Cortex of kidney (tissue), 1 donor: ENCODE measurements at places on chromosomes 4 and X.

DNA sequence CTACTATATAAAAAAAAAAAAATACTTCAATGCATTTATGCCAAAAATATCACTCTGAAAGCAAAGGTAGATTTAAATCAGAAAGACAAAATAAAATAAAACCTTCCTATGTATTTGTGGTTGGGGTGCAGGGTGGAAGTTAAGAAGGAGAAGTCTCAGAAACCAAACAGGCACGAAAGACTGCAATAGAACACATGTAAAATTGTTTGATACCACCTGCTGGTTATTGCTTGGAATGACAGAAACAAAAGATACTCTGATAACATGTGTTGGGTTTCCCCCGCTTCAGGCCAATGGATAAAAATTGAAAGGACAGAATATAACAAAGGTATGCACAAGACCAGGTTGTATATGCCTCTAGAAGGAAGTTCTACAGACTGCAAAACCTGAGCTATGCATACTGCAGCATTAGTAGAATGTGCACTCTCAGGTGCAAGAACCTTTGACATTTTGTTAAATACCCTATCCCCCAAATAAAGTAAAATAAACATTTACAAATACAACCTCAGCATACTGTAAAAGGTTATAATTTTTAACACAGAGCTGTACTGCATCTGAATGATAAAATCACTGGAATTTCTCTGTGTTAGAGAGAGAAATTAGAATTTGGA is 118.8 kb downstream of the GABRA2 start:
- DNase-seq: no peak

GRCh38 chrX:120452131-120452530 is 17.0 kb downstream of the LAMP2 start:
- no peak for DNase-seq

DNA sequence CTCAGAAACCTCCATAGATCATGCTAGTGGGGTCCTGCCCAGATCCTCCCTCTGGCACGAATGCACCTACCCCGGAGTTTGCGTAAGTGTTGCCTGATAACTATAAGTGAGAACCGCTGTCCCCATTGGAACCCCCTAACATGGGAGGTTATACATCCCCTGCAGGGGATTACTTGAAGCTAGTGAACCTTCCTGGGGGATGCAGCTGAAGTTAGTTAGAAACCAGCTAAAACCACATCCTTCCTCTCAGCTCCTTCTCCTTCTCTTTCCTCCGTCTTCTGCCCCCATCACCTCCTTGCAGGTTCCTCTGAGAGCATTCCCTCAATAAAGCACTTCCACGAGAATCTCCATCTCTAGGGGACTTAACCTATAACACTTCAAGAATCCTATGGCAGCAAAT is 95.0 kb downstream of the ZNF827 start:
- DNase-seq: no peak

DNA sequence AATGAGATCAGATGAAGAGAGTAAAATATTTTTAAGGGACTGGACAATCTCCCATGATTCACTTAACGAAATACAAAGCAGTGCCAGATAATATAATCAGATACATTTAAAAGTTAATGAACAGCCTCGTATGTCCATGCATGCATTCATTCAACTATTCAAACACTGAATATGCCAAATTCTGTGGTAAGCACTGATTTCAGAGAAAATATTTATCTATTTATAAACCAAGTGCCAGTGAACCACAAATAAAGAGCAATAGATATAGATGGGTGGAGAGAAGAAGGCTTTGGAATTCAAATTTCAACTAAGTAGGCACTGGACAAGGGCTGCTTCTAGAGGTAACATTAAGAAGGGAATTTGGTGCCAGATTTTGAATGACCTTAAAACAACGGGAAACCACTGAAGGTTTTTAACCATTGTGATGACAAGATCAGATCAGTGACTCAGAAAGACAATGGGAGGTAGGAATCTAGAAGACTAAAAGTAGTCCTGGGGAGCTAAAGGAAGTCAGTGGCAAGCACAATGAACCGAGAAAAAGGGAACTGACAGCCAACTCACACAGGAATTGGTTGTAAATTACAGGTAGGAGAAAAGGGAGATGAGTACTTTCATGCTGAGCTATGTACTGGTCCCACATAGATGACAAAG is 14.2 kb downstream of the ELOVL6 start:
- DNase-seq: no peak

DNA sequence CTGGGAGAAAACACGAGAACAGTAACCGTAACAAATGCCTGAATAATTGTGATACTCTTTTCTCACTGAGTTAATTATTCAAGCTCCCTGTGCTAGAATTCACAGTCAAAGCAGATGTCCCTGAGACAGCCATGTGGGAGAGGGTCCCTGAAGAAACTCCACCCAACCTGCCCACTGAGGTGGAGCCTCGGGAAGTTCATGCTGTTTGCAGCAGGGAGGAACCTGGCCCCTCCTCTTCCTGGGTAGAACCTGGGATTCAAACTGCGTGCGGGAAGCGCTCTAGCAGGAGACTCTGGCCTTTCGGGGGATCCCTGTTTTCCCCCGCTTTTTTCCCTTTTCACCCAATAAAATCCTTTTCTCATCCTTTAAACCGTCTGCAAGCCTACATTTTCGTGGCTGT is 20.2 kb upstream of the RHOH start:
- DNase-seq: no peak

DNA sequence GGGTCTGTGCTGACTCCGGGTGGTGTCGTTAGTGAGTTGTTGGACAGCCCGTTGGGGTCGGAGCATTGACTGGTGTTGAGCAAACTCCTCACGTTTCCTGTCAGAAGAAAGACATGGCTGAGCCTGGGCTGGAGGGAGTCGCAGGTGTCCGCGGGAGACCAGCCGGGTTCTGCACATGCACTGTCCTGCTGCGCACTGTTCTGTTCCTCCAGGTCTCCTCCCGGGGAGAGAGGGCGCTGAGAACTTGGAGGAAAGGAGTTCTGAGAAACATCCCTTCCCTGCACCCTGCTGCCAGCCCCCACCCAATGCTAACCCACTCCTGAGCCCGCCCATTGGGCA is 1.1 kb downstream of the ZNF141 start:
- DNase-seq: no peak

GRCh38 chr4:7863911-7864681 is 75.6 kb downstream of the AFAP1 start:
- no peak for DNase-seq

DNA sequence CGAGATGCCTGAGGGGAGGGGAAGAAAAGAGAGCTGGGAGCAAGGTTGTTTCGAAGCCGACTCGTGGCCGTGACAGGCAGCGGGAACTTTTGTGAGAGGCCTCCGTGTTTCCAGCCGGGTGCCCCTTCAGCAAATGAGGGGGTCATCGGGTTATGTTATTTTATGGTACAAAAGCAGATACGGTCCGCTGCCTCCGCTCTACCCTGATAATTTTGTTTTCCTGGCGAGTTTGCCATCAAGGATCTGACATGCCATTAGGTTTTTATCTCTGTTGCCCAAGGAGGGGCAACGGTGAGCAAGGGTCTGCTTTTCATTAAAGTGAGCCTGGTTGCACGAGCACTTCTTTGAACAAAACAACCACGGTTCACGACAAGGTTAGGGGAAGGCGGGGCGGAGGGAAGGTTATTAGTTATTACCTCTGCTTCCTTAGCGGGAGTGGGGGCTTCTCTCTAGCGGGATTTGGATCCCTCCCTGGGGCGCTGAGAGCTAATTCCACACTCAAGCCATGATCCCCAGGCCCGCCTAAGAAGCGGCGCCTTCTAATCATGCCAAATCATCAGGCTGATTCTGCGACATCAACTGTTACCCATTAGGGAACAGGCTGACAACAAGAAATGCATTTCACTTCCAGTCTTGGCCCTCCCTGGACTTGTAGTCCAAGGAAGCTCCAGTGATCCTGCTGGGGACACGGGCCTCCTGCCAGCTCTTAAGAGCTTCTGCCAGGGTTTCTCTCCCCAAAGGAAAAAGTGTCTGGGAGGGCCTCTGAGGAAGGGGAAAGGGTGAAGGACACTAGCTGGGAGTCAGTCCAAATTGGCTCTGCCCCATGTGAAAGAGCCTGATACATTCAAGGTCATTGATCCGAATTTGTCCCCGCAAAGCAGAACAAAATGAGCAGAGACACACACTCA is 617.7 kb downstream of the MID1IP1 start:
- no peak for DNase-seq

GRCh38 chr4:110970642-110971041 is 347.8 kb upstream of the PITX2 start:
- no peak for DNase-seq

DNA sequence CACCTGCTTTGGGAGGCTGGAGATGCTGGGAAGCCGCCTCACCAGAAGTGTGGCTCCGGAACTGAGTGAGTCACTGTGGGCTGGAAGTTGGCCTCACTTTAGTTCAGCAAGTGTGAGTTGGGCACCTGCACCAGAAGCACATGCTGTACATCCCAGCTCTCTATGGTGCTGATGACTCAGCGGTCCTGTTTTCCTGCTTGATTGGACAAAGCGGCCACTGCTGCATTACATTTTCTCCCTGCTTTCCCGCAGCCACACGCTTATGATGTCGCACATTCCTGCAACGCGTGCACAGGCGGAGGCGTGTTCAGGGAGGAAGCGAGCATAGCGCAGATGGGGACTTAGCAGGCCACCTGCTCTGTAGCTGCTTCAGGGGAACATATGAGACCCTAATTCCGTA is 26.7 kb upstream of the CLDN34 start:
- no peak for DNase-seq

DNA sequence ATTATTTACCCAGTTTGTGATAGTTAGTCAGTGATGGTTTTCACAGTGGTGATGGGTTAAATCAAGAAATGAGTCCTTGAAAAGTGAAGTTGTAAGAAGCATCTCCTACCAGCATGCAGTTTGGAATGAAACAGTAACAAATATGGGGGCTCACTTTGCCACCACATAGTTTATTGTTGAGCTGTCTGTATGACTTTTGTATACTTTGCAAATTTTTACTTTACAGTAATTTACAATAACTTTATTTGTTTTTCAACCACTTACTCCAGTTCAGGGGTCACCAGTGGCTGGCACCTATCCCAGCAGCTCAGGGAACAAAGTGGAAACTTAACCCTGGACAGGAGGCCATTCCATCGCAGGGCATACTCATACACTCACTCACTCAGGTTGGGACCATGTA is 64.5 kb upstream of the ANKRD50 start:
- DNase-seq: no peak

DNA sequence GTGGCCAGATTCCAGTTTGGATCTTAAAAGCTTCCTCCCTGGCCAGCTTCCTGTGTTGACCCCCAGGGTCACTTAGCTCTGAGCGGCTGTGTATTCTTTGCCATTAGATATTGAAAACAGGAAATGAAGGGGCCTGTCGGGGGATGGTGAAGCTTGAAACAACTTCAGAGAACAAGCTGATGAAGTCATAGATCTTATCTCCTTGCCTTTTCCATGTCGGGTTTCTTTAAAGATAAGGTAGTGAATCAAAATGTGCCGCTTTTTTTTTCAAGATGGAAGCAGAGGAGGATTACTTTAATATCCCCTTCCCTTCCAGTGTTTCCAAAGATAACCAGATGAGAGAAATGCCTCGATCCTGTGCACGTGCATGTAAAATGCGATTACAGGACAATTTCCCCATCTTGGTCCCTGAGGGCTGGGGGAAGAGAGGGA is 508.5 kb downstream of the MID1IP1 start:
- DNase-seq: no peak

GRCh38 chr4:107793996-107794395 is 30.7 kb upstream of the SGMS2 start:
- no peak for DNase-seq

DNA sequence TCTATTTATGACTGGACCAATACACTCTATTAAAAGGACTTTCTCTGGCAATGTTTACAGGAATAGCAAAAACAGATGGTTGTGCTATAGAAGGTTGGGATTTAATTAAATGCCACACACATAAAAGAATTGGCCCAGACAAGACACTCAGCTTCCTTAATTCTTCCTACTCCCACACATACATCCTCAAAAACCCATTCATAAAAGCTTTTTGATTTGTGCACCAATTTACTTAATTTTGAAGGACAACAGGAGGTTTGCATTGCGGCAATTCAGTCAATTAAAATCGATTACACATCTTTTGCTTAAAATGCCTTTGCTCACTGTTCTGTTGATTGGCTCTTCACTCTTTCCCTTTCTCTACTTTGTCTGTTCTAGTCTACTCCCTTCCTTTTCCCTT is 317.1 kb downstream of the CBLL2 start:
- DNase-seq: no peak

GRCh38 chrX:18885328-18886004 is 98.4 kb downstream of the PHKA2 start:
- DNase-seq: no peak

DNA sequence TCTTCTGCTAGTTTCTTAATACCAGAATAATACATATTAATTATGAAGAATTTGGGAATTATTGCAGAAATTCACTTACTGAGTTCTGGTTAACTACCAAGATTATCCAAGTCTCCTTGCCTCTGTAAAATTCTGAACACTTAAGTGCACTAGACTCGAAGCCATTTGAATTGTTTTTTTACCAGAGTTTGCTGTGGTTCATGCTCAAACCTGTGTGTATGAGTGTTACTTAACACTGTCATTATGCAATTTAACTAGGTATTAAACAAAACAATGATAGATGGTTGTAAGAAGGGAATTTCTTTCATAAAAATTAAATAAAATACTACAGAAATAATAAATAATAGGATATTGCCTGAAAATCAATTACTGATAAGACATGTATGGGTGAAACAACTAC is 145.6 kb upstream of the FAT4 start:
- DNase-seq: no peak

DNA sequence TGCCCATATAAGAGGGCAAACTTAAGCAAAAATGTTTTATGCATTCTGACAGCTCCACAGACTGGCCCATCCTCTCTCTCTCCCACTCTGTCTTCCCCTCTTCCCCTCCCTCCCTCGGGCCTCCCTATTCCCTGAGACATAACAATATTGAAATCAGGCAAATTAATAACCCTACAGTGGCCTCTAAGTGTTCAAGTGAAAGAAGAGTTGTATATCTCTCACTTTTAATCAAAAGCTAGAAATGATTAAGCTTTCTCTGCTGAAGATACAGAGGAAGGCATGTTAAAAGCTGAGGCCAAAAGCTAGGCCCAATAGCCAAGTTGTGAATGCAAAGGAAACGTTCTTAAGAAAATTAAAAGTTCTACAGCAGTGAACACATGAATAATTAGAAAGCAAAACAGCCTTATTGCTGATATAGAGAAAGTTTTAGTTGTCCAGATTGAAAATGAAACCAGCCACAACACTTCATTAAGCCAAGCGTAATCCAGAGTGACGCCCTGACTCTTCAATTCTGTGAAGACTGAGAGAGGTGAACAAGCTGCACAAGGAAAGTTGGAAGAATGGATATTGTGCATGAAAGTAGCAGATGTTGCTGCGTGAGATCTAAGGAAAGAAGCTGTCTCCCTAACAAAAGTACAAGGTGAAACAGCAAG is 54.9 kb downstream of the USO1 start:
- DNase-seq: no peak

GRCh38 chr4:72410158-72410557 is 158.9 kb downstream of the ADAMTS3 start:
- DNase-seq: no peak

DNA sequence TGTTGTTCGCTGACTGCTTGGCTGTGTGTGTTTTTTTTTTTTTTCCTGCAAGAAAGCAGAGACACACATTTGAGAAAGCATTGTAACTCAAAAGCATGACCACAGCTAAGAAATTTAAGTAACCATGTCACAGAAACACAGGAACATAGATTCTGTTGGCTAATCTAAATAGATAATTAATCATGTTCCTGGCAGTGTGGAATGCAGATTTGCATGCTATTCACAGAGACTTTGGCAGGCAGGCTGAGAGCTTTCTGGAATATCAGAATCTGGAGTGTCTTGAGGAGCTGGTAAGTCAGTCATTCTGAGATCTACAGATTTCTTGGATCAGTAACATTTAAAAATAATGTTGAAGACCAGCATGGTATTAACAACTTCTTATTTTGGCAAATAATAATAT is 33.2 kb upstream of the SMS start:
- DNase-seq: no peak

- DNase-seq: no peak
Observed at GRCh38 chr4:138951764-138952163, 63.8 kb upstream of the NOCT start.
